ENCODE measurements at places on chromosomes 2 and 18.

- DNase-seq: no peak
Measured at GRCh38 chr2:106314444-106314843, 120.3 kb upstream of the UXS1 start.

DNA sequence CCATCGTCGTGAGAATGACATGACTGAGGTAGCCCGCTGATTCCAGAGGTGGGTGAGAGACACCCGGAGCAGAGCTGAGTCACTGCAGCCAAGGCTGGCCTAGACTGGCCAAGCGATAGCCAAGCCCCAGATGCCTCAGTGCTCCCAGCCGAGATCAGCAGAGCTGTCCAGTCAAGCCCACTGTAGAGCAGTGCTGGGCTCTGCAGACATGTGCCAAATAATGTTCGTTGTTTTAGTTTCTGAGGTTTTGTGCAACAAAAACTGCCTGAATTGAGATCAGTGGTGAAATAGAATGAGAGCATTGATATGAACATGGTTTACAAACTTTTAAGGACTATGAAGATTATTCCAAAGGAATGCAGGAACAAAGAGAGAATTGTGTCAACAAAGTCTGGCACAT lies 42.1 kb downstream of the INSIG2 start:
- DNase-seq: no peak

DNA sequence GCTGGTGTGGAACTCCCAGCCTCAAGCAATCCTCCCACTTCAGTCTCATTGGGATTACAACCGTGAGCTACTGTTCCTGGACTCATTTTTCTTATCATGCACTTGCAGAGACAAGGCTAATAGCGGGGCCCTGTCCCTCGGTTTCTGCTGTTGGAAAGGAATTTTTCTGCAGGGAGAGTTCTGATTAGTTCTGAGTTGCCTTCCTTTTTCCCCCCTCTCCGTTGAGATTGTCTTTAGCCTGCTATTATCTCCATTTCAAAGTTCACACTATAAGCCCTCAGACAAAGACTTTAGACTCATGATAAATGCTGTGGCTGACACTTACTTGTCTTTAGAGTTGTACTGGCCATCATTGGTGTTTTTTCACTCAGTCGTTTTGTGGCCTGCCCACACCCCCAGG lies 97.2 kb downstream of the NCOA1 start:
- DNase-seq: no peak

GRCh38 chr2:157415591-157416101 lies 28.2 kb downstream of the CYTIP start:
- no peak for DNase-seq

DNA sequence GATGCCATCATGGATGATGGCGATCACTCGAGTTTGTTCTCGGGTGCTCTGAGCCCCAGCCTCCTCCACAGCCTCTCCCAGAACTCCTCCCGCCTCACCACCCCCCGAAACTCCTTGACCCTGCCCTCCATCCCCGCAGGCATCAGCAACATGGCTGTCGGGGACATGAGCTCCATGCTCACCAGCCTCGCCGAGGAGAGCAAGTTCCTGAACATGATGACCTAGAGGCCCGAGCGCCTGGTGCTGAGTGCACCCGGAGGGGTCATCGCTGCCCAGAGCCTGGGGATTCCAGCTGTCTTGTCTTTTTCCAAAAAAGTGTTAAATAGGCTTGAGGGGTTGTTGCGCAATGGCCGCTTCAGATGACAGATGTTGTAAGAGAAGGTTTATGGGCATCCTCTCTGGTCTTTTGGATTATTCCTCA lies 254.8 kb downstream of the GLI2 start:
- DNase-seq: no peak

DNA sequence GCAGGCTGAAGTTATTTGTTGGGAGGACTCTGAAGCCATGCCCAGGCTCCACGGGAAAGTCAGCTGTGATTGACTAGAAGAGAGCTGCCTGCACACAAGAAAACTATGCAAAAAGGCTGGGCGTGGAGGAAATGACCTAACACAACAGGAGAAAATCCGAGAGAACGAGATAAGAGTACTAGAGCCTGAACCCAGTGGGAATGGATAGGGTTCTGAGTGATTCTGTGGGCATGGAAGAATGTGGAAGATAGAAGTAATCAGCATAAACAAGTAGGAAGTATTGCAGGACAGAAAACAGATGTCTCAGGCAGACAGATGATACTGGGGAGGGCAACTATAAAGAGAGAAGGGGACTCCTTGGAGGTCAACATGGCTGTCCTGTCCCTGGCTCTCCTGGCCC lies 12.1 kb upstream of the COPS8 start:
- no peak for DNase-seq

DNA sequence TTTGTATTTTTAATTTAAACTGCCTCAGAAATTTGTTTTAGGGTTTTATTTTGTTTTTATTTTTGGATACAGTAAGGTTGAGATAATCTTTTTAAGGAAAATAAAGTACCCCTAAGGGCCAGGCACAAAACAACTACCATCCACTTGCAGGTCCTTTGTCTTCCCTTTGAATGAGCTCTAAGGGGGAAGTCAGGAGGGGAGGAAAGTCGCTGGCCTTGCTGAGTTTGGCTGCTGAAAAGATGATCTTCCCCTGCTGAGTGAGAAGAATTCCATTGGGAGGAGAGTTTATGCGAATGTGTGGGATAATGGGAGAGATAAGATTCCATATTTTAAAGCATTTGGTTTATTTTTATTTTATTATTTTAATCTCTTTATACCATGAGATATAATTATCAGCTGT lies 100.7 kb downstream of the ARHGAP15 start:
- no peak for DNase-seq

DNA sequence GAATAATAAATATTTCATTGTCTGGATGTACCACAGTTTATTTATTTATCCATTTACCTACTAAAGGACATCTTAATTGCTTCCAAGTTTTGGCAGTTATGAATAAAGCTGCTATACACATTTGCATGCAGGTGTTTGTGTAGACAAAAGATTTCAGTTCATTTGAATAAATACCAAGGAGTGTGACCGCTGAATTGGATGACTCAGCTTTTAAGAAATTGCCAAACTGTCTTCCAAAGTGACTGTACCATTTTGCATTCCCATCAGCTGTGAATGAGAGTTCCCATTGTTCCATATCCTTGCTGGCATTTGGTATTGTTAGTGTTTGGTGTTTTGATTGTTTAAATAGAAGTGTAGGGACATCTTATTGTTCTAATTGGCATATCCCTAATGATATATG lies 36.2 kb upstream of the FMNL2 start:
- no peak for DNase-seq

DNA sequence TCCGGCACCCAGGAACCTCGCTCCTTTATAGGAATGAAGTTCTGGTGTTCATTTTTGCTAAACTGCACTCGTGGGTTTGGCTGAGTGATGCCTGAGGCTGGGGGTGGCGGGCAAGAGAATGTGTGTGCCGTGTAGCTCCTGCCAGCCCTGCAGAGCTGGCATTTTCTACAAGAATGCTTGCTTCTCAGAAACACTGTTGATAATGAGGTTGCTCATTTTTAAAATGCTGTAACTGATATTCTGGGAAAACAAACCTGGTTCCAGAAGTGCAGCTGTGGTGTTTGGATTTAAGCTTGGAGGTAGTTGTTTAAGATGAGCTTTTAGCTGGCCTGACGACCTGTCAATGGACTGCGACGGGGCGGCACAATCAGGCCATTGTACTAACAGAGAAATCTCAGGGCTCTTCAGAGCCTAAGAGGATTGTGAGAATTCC lies 511.9 kb upstream of the TNP1 start:
- no peak for DNase-seq

GRCh38 chr2:61937886-61938285 lies 32.4 kb downstream of the COMMD1 start:
- DNase-seq: no peak

DNA sequence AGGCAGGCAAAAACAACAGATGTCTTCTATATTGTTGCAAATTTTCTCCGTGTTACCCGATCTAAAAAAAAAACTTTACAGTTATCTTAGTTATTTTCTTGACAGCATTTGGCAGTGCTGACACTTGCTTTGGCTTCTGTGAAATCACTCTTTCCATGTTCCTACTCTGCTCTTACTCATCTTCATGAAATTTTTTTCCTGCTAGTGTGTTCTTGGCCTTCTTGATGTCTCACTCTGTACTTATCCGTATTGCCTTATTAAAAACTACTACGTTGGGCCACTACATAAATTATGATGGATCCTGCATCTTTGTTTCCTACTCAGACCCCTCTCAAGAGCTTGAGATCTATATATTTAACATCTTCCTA lies 134.4 kb downstream of the IKZF2 start:
- DNase-seq: no peak

GRCh38 chr2:55877087-55877436 lies 46.5 kb downstream of the EFEMP1 start:
- DNase-seq: no peak

- DNase-seq: no peak
Measured at GRCh38 chr2:189927823-189928222, 134.7 kb downstream of the MSTN start.

DNA sequence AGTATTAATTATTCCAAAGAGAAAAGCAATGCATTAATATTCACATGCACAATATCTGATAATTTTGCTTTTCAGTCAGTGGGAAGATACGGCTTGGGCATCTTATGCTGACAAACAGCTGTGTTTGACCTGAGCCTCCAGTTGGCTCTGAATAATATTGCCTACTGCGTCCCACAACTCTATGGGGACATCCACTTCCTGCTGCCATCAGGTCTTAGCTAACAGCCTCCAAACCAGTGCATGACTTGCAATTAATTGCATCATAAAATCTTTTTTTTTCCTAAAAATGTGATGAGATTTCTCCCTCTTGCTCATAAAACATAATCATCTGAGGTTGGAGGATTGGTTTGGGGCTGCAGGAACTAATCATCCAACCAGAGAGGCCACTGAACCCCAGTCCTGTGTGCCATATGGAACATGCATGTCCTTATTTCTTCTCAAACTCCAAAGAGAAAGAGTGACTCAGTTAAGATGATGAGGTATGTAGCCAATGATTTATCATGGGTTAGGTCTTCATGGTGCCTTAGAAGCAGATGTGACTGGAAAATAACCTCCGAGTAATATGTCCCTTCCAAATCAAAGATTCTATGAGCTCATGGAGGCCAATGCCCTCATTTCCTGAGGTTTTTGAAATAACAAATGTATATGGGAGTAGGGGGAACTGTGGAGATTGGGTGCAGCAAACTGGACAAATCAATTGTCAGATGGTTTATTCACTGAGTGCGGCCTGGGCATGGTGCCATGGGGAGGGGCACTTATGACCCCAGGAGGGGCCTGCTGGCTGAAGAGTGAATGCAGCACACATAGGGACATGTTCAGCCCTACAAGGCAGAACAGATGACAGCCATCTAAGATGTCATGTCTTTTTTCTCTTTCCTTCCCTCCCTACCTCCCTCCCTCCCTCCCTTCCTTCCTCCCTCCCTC lies 39.4 kb downstream of the EDAR start:
- no peak for DNase-seq

GRCh38 chr2:127694986-127695385 lies 6.3 kb upstream of the SFT2D3 start:
- no peak for DNase-seq

DNA sequence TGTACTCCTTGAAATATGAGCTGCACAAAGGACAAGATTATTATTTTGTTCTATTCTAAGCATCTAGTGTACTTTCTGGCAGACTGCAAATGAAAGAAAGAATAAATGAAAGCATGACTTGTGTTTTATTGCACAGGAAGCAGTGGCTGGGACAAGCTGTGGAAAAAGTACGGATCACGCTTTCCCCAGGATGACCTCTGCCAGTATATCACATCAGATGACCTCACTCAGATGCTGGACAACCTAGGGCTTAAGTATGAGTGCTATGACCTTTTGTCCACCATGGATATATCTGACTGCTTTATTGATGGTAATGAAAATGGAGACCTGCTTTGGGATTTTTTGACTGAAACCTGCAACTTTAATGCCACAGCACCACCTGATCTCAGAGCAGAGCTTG lies 49.4 kb downstream of the HNMT start:
- DNase-seq: no peak

GRCh38 chr18:50839996-50840395 lies 20.2 kb upstream of the MRO start:
- no peak for DNase-seq

DNA sequence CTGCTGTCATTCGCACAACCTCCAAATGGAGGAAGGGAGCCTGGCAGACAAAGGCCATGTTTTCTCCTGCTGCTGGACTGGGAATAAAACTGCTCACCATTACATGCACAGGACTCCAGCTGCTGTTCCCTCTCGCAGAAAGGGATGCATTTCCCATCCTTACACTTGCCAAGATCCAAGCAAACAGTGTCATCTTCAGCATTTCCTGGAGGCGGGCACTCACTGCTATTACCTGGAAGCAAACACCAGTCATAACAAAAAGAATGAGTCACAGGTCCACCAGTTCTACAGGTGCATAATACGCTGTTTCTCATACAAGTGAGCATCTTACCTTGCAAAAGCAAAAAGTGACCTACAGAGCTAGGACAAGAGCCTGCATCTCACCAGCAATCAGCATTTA lies 22.7 kb downstream of the IAH1 start:
- no peak for DNase-seq

DNA sequence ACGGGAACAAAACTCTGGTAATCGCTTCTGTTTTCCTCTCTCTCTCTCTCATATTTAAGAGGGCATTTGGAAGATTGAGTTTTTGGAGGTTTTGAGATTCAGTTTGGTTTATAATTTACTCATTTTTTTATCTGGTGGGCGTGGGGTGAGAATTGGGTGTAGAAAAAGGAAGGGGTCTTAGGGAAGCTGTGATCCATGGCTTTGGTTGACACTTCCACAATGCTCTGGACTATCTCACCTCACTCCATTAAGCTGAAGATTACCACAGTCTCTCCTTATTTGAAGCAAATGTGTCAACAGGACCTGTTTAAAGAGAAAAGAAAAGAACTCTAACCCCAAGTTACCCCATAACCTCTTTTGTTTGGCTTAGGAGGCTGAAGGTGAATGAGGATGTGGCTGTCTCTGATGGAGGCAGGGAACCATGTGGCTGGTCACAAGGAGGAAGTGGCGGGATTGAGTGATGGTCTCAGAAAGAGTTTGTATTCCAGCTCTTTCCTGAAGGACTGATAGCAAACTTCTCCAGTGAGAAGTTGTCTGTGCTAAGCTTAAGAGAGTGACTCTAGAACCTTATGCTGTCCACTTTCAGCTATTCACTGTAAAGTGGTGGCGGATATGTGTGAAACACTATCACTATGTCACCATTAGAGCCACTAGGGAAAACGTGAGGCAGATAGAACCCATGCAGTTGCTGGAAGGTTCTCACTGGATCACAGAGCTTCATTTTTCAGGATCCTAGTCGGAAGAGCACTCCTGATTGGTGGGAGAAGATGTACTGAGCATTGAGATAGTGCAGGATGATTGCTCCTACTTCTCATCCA lies 934 bp downstream of the ZNF804A start:
- DNase-seq: peak; percentile 52

DNA sequence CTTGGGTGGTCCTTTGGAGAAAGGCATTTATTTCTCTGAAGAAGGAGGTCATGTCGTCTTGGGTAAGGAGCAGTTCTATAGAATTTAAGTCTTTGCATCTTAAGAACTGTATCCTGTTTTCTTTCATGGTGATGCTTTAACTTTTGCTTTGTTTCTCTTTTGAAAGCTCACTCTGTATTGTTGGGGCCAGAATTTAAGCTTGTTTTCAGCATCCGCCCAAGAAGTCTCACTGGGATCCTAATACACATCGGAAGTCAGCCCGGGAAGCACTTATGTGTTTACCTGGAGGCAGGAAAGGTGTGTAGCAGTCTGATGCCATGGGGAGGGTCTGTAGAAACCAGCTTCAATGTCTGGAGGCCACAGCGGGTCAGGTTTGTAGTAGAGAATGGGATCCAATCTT lies 64.7 kb upstream of the TTC39C start:
- DNase-seq: no peak
